ENCODE measurements at places on chromosomes 13 and 19.

DNA sequence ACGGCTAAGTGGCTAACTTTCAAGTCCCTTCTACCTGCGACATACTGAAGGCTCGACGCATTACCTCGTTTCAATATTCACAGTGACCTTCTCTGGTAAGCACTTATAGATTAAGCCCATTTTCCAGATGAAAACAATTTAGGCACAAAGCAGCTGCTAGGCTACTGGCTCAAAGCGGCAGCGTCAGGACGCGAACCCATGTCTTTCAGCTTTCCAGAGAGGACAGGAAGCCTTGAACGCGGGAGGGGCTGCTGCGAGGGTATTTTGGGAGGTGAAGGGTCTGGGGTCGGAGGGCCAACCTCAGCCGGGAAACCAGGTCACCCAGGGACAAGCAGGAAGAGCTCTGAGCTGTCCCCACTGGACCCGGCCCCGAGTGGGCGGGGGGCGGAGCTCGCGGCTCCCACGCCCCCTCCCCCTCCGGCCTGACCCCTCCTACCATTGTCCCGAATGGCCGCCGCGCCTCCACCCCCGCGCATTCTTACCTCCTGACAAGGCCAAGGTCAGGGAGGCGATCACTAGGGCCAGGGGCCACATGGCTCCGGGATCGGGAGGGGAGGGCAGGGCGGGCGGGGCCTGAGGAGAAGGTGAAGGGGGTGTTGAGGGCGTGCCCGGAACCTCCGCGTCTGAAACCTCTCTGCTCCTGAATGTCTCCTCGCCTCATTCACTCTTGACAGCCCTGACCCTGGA is at the start of gene KLK13:
TSS of gene KLK13 (minus strand) at position 559 of the 687 bp plus-strand sequence. CDS start at position 534, 25 bp downstream.
- no peak for DNase-seq

DNA sequence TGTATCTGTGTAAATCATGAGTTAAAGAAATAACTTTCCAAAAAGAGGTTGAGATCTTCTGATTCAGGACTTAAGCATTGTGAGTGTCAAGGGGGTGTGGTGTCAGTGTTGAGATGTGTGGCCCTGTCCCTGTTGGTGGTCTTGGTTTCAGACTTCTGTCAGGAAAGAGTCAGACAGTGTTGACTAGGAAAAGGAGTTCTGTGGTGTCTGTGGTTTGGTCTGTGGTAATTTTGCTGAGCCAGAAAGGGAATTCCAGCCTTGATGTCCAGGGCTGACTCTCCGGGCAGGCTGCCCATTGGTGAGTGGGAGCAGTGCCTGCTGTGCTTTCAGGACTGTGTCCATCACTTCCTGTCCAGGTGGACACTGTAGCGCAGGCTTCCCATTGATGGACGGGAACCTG is 39.8 kb upstream of the IGFL4 start:
- DNase-seq, result no peak

DNA sequence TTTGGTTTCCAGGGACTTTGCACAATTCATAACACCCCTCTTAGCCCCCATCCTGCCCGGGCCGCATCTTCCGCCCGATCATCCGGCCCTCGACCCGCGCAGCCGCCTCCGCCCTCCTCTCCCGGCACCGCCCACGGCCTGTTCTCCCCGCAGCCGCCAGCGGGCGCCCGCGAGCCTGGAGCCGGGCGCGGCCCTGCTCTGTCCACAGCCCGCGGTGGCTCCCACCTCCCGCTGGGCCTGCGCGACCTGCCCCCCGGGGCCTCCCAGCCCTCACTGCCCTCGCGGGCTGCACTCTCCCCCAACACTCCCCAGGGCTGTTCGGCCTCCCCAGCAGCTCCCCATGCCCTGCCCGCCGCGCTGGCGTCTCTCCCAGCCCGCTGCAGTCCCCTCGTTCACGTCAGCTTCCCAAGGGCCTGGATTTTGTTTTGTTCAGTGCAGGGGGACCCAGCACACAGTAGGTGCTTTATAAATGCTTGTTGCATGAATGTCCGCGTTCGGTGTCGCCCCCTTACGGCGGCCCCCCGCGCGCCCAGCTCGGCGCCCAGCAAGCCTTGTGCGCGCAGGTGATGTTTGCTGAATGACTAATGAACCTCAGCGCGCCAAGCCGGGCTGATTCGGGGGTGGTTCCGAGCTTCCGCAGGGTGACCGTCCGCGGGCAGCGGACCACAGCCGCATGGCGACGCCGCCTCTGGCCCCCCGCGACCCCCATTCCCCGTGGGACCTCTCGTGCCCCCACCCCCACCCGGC is 4.6 kb upstream of the APC2 start:
- peak; percentile 82 for DNase-seq

GRCh38 chr13:98940325-98941001 is 37.4 kb downstream of the DOCK9 start:
- DNase-seq, result no peak

GRCh38 chr13:63902141-63902540 is 2486.5 kb upstream of the PCDH20 start:
- DNase-seq, result no peak

GRCh38 chr19:18029617-18030338 is 21.8 kb downstream of the ARRDC2 start:
- no peak for DNase-seq

DNA sequence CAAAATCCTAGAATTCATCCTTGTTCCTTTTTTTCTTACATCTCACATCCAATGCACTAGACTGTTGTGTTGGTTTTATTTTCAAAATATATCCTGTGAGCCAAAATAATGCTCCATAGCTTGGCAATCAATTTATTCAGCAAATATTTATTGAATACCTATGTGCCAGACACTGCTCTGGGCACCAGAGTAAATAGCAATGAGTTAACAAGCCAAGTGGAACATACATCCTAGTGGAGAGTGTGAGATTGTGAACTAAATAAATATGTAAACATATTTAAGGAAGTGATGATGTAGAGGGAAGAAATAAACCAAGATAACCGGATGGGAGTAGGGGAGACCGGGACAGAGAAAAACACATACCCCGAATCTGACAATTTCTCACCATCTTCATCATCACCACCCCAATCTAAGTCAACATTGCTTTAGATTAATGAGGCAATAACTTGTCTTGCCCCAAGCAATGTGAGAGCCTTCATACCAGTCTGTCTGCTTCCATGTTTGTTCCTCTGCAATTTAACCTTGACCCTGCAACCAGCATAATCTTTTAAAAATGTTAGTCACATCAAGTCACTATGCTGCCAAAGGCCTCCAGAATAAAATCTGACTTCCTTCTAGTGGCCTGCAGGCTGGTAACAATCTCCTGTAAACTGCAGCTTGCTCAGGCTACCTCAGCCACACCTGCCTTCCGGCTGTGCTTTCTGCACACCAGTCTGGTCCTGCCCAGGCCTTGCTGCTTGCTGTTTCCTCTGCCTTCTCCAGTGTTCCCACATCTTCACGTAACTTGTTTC is 199.2 kb downstream of the DLEU7 start:
- DNase-seq, result no peak

GRCh38 chr19:3346677-3347353 is 19.6 kb upstream of the NFIC start:
- DNase-seq, result no peak

GRCh38 chr13:106220211-106220610 is 315.3 kb downstream of the EFNB2 start:
- DNase-seq, result no peak

DNA sequence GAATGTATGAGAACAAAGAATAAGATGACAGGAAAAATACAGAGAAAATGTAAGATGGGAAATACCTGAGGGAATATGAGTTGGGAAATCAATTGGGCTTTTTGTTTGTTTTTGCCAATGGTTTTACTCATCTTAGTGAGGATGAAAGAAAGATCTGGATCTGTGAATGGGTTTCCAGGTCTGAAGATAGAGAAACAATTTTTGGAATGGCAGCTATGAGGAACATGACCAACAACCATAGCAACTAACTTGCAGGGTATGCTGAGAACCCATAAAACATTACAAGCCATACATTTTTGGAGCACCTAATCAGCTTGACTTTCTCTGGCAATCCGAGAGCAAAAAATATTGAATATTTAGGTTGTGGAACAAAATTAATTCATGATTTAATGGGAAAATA is 290.0 kb downstream of the KCTD12 start:
- no peak for DNase-seq

DNA sequence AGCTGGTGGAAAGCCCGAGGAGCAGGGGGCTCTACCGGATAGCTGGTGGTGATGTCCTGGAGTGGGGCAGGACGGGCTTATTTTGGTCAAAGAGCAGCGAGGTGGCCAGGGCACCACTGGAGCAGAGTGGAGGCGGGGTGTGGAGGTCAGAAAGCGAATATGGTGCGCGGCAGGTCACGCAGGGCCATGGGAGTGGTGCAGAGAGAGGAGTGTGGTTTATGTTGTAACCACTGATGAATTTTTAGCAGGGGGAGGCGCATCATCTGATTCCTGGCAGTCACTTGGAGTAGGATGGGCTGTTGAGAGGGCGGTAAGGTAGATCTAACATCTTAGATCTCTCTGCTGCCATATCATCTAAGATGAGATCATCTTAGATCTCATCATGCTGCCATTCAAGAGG is 1.4 kb upstream of the ZNF414 start:
- peak; percentile 84 for DNase-seq

GRCh38 chr13:76293751-76294150 is 592.5 kb downstream of the KCTD12 start:
- DNase-seq, result no peak

DNA sequence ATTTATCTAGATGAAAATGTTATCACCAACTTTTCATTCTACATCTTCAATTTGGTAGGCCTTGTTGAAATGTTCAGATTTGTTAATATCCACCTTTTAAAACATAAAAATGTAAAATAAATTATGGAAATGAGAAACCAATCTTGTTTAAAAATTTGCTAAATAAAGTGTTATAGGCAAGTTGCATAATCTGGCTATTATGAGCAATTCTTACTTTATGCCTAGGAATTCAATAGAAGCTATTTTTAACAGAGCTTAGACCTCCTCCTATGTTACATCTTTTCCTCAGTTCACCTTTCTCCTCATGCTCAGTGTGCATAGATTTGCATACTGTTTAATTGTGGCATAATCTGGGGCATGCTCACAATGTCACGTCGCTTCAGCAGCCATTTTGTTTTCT is 87.9 kb upstream of the POSTN start:
- no peak for DNase-seq

DNA sequence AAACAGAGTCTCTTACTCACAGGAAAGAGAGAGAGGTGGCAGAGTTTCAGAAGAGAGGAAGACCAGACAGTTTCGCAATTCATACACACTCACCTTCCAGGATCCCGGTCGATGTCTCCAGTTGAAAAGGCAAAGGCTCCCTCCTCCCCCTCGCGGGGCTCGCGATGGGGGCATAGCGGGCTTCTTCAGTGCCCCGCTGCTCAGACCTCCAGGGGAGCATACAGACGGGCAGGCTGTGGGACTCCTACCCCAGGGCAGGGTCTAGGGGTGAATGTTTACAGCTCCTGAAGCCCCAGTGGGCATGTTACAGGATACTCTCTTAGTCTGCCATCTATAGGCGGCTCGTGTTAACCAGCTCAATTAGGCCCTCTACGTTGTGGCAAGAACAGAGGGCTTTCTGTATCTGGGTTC is 139.2 kb downstream of the SLITRK5 start:
- DNase-seq, result no peak

DNA sequence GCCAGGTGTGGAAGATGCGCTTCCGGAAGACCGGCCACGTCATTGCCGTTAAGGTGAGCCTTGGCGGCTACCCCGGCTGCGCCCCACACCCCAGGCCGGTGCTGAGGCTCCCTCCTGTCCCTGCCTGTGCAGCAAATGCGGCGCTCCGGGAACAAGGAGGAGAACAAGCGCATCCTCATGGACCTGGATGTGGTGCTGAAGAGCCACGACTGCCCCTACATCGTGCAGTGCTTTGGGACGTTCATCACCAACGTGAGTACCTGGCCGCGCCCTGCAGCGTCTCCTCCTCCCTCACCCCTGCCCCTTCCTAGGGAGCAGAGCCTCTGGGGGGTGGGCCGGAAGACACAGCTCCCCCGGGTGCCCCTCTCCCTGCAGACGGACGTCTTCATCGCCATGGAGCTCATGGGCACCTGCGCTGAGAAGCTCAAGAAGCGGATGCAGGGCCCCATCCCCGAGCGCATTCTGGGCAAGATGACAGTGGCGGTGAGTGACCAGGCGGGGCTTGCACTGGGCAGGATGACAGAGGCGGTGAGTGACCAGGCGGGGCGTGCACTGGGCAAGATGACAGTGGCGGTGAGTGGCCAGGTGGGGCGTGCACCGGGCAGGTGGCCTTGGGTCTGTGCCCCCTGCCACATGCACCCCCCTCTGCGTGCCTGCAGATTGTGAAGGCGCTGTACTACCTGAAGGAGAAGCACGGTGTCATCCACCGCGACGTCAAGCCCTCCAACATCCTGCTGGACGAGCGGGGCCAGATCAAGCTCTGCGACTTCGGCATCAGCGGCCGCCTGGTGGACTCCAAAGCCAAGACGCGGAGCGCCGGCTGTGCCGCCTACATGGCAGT is 4.1 kb upstream of the TGFBR3L start:
- DNase-seq, result no peak

GRCh38 chr13:101522607-101523006 is 70.1 kb downstream of the ITGBL1 start:
- DNase-seq, result no peak

All from CD4-positive, alpha-beta T cell treated with Interleukin-21 for 1 hour (primary cell).